Occipital lobe (tissue), 3 donors: ENCODE measurements at places on chromosomes 11 and 22.

DNA sequence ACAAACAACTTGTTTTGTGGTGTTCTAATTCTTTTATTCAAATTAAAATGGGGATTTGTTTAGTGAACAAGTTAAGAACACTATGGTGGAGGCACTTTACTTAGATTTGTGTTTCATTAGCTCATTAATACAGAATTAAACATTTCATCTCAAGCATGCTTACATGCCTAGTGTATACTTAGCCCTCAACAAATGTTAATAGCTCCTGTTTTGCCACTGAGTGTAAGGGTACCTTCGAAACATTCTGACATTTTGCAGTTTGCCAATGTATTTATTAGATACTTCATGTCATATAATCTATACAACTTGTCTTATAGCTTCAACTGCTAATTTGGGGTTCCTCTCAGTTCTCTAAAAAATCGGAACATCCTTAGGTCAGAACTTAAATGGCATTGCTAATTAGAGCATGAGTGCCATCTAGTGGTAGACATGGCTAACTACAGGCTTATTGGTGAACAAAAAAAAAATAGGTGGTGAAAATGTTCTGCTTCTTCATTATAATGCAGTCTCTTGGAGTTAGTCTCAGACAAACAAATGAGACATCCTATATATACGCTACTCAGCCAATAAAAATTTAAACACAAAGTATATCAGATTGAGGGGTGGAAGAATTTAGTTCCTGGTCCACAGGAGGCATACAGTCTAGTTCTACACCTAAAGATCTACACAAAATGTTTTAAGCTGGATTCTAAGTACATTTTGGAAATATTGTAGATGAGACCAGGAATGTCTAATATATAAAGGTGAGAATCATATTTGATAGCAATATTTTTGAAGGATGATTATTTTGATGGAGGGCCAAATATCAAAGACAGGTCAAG, 4.9 kb upstream of the CNTN5 start:
- DNase-seq, result no peak

- DNase-seq, result no peak
Measured at GRCh38 chr11:8531982-8532381, 62.0 kb downstream of the STK33 start.

DNA sequence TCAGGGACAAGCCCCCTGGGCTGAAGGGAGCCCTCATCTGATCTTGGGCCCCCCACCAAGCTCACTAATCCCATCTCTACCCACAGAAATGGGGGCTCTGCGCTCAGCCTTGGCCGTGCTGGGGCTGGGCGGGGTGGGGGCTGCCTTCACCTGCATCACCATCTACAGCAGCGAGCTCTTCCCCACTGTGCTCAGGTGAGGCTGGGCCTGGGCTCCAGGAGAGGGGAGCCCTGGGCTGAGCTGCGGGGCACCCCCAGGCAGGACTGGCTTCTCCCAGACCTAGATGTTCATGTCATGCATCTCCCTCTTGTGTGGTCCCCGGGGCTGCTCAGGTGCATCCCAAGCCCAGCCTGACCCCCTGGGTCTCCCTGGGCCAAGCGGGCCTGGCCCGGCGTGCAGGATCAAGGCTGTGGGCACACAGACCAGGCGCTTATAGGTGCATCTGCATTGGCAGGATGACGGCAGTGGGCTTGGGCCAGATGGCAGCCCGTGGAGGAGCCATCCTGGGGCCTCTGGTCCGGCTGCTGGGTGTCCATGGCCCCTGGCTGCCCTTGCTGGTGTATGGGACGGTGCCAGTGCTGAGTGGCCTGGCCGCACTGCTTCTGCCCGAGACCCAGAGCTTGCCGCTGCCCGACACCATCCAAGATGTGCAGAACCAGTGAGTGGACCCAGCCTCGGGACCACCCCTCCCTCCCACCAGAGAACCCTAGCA, 9.4 kb downstream of the SLC22A12 start:
- no peak for DNase-seq

- DNase-seq, result no peak
Measured at GRCh38 chr22:17366830-17367229, 2.4 kb upstream of the CECR2 start.

GRCh38 chr22:37563153-37564081, 3.1 kb downstream of the CDC42EP1 start:
- peak; percentile 72 for DNase-seq

- no peak for DNase-seq
Measured at GRCh38 chr11:85718126-85718943, 32.3 kb upstream of the CCDC89 start.

DNA sequence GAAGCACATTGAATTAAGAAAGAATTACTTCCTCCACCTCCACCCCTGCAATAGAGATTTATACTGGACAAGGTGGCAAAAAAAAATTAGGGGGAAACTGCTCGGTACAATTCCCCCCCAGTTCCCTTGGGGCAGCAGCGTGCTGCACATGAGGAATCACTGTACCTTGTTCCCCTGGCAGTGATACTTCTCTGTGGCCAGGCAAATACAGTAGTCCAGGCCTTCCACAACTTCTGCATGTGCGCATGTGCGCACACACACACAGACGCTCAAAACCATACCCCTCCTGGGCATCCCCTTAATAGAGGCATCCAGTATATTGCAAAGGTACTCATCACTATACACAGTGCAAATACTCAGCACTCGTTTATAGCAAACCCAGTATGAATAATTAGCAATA, 68.9 kb downstream of the ARFGAP2 start:
- DNase-seq, result no peak

DNA sequence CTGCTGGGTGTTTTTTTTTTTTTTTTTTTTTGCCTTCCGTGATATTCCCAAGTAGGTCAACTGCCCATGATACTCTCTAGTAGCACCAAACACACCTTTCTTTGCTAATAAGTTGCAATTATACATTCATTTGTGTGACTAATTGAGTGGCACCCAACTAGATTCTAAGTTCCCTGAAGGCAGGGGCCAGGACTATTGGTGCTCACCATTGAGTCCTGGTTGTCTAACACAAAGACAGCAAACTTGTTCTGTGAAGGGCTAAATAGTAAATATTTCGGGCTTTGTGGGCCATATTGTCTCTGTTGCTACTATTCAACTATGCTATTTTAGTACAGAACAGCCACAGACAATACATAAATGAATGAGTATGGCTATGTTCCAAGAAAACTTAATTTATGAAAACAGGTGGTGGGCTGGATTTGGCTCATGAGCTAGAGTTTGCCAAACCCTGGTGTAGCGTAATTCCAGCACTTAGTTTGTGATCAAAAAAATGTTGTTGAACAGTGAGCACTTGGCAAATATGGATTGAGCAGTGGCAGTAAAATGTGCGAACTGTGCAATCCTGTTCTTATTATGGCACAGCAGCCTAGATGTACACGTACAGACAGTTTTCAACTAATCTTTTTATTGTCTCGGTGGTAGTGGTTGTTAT, 11.3 kb downstream of the ENDOD1 start:
- no peak for DNase-seq

- no peak for DNase-seq
Measured at GRCh38 chr11:94762208-94762607, 5.9 kb upstream of the AMOTL1 start.

- no peak for DNase-seq
Measured at GRCh38 chr22:36311386-36312085, 58.6 kb downstream of the APOL1 start.

- DNase-seq, result peak; percentile 77
Measured at GRCh38 chr11:62501432-62501891, 45.1 kb downstream of the AHNAK start.

DNA sequence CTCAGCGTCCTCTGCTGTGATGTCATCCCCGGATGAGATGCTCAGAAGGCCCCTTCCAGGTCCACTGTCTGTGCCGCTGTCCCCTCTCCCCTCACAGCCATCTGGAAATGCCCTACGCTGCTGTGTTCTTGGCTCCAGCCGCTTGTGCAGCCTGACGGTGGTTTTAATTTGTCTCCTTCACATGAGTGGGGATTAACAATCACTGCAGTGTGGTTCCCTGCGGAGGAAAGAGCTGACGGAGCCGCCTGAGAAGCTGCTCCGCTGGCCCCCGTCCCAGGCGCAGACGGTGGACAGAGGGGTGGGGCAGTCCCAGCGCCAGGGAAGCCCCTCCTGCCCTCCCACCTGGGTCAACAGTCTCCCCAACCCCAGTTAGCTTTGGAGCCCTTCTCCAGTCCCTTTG, 67.5 kb upstream of the PHF21B start:
- no peak for DNase-seq

DNA sequence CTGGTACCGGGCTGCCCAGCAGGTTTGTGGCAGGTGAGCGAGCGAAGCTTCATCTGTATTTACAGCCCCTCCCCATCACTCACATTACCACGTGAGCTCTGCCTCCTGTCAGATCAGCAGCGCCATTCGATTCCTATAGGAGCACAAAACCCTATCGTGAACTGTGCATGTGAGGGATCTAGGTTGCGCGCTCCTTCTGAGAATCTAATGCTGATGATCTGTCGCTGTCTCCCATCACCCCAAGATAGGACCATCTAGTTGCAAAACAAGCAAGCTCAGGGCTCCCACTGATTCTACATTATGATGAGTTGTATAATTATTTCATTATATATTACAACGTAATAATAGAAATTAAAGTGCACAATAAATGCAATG, 15.8 kb upstream of the VSIG10L2 start:
- no peak for DNase-seq
